ENCODE measurements at places on chromosomes 12 and 14.

- DNase-seq = peak; percentile 66
- no peak overlapping the region for H3K27ac ChIP-seq
- H3K4me1 ChIP-seq = peaks cover 12% of the 10 kb centered on the region
- H3K27me3 ChIP-seq = peaks cover 6% of the 10 kb centered on the region
- no peaks in the 10 kb centered on the region for H3K36me3 ChIP-seq
- no peak overlapping the region for H3K4me3 ChIP-seq
Observed at GRCh38 chr14:64760146-64760755, 56.0 kb downstream of the PLEKHG3 start.

- no peak overlapping the region for H3K4me3 ChIP-seq
- no peak overlapping the region for H3K27ac ChIP-seq
- DNase-seq = no peak
- peaks cover 6% of the 10 kb centered on the region for H3K4me1 ChIP-seq
Observed at GRCh38 chr12:65614259-65614889, 209.9 kb upstream of the HMGA2 start.

DNA sequence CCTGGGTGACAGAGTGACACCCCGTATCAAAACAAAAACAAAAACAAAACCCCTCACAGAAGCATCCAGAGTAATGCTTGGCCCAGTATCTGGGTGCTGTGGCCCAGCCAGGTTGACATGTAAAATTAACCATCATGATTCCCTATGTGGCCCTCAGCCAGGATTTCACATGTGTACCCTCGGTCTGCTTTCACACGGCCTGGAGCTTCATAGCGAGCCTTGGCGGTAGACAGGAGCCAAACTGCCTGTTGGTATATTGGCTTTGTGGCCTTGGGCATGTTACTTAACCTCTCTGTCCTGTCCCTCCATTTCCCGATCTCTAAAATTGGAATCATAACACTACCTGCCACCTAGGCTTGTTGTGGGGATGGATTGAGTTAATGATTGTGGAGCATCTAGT lies 65.5 kb downstream of the ADCK1 start:
- no peak overlapping the region for H3K4me3 ChIP-seq
- peaks cover 7% of the 10 kb centered on the region for H3K36me3 ChIP-seq
- no peak overlapping the region for H3K27ac ChIP-seq
- H3K27me3 ChIP-seq = no peaks in the 10 kb centered on the region
- DNase-seq = no peak

DNA sequence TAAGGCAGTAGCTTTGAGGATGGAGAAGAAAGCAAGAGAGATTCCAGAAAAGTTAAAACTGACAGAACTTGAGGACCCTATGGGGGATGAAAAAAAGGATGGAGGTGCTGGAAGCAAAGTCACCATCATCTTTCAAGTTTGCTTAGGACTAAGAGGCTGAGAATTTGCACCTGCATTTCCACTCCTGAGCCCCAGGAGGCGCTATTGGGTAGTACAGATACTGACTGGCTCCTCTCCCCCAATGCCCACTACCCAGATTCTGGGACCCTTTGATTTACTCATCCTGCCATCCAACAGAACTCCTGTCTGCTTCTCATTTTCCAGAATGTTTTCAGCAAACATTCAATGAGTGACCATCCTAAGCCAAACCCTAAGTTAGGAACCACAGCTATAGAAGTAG lies 34.0 kb upstream of the CMKLR1 start:
- H3K27me3 ChIP-seq = peaks cover 4% of the 10 kb centered on the region
- H3K27ac ChIP-seq = no peak overlapping the region
- no peak overlapping the region for H3K4me3 ChIP-seq
- DNase-seq = no peak
- H3K36me3 ChIP-seq = peaks cover 2% of the 10 kb centered on the region
- H3K4me1 ChIP-seq = no peaks in the 10 kb centered on the region

- H3K27ac ChIP-seq = no peak overlapping the region
- H3K4me3 ChIP-seq = no peak overlapping the region
- no peaks in the 10 kb centered on the region for H3K27me3 ChIP-seq
- no peak for DNase-seq
Observed at GRCh38 chr12:95107362-95107761, 33.9 kb upstream of the NR2C1 start.

DNA sequence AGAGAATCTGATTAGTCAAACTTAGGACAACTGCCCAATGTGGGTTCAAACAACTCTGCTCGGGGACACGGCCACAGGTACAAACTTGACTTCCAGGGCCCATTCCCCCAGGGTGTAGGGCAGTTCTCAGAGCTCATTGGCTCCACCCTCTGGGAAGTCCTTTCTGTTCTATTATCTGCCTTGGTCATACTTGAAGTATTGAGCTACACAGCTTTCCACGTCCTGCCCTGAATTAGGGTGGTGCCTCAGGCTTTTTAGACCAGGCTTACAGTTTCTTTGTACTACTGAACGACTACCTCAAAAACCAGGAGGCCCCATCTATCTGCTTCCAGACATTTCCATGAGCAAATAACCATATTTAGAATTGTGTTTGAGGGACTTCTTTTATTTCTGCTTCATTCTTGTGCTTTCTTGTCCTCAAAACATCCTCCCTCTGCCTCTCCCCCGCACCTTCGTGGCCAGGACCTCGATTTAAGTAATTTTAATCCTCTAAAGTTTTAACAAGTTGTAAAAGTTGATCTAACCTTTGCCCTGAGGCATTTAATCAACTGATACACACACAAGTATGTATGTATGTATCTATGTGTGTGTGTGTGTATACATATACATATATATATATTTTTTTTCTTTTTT lies 281.7 kb upstream of the AMIGO2 start:
- DNase-seq = peak; percentile 67
- peaks cover 70% of the 10 kb centered on the region for H3K4me1 ChIP-seq
- peaks cover 40% of the 10 kb centered on the region for H3K36me3 ChIP-seq
- peak overlapping the region; percentile 71 for H3K4me3 ChIP-seq
- H3K27ac ChIP-seq = peak overlapping the region; percentile 98

DNA sequence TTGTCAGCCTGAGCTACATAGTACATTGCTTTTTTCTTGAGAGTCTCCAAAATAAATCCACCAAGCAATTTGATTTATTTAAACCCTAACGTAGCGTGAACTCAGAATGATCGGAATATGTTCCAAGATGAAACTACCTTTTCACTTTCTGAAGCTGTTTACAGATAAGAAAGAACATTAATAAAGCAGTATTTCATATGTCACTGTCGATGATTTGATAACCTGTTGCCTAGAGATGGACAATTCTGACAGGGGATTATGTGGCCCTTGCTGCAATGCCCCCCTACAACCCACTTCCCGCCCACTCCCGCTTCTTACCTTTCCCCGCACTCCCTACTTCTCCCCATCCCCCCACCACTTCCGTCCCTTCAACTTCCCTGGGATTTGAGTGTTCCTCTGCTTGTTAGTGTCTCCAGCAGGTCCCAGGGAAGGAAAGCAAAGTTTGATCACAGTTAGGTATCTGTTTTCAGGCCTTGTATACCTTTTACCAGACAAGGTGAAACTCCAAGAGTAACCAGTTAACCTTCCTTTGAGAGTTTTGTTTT lies 229.2 kb upstream of the HMGA2 start:
- H3K4me1 ChIP-seq = no peaks in the 10 kb centered on the region
- no peaks in the 10 kb centered on the region for H3K36me3 ChIP-seq
- peaks cover 13% of the 10 kb centered on the region for H3K27me3 ChIP-seq
- H3K27ac ChIP-seq = no peak overlapping the region

GRCh38 chr12:109264095-109264942 lies 44.8 kb downstream of the FOXN4 start:
- H3K27ac ChIP-seq = no peak overlapping the region
- H3K36me3 ChIP-seq = peaks cover 6% of the 10 kb centered on the region

DNA sequence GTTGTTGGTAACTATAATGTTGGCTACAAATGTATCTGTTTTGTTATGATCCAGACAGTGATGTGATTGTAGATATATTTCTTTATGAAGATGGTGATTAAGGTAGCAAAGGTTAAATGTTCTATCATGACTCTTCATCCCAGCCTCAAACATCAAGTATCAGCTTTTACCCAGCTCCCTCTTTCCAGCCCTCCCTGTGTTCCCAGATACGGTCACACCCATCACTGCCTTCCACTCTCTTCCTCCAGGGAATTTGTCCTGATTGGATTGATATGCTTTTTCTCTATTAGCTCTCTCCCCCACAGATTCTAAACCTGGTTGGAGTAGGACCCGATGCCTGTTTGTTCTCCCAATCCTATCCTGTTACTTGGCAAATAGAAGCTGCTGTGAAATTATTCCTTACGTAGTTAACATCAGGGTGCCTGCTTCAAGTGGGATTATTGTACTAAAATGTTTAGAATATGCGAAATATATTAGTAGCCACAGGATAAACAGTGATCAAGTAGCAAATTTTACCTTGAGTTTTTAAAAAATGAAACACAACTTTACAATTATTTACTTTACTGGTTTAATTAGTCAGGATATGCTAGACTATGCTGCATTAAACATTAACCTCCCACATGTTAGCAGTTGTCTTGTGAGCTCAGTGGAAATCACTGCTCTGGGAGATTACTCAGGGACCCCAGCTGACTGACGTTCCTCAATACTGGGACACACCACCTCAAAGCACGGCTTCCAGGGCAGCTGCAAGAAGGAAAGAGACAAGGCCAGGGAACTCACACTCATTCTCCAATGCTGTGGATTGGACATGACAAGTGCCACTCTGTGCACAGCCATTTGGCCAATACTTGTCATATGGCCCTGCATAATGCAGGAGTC lies 165.3 kb downstream of the ALX1 start:
- H3K27me3 ChIP-seq = no peaks in the 10 kb centered on the region
- no peak overlapping the region for H3K27ac ChIP-seq
- no peak overlapping the region for H3K4me3 ChIP-seq
- H3K36me3 ChIP-seq = no peaks in the 10 kb centered on the region

GRCh38 chr14:28635387-28635786 lies 131.2 kb upstream of the FOXG1 start:
- H3K4me1 ChIP-seq = no peaks in the 10 kb centered on the region
- H3K27me3 ChIP-seq = no peaks in the 10 kb centered on the region
- H3K36me3 ChIP-seq = no peaks in the 10 kb centered on the region
- no peak overlapping the region for H3K27ac ChIP-seq

DNA sequence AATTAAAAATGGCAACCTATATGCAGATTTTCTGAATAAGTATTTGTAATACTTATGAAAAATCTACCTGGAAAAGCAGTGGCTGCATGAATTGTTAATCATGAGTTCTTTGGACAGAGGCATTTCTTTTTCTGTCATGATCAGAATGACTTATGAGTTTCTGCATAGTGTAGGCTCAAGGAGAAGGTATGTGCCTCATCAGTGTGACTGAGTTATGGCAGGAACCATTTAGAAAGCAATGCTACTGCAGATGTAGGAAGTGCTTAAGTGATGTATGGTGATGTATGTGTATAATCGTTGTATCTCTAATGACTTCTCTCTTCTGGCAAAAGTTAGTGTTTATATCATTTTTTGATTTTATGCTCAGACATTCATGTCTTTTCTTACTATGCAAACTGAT lies 816.4 kb upstream of the FBXO33 start:
- DNase-seq = no peak
- no peaks in the 10 kb centered on the region for H3K4me1 ChIP-seq
- no peak overlapping the region for H3K27ac ChIP-seq
- H3K36me3 ChIP-seq = no peaks in the 10 kb centered on the region
- H3K4me3 ChIP-seq = no peak overlapping the region
- no peaks in the 10 kb centered on the region for H3K27me3 ChIP-seq

DNA sequence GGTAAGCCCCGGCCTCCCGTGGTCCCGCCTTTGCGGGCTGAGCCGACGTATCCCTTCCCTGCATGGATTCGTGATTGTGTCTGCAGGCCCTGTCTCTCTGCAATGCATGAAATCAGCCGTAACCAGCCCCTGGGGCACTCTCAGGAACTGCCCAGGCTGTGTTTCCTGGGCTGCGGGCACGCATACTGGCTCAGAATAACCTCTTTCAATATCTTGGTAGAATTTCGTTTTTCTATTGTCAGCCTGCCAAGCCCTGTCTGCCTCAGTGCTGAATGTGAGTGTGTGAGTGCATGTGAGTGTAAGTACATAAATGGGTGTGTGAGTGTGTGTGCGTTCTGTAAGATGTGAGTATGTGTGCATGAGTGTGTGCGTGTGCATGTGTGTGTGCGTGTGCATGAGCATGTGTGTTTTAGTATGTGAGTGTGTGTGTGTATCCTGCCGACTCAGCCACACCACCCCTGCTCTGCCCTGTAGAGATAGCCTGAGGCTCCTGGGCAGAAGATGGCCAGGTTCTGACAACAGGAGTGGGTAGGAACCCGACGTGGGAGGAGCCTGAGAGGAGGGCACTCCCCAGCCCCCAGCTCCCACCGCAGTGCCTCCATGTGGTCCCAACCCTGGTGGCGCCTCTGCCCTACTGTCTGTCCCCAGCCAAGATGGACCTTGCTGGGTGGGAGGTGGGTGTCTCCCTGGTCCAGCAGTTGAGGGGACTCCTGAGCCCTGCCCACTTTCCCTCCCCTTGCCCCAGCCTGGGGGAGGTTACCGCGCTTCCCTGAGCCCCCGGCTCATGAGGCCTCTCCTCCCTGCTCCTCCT lies 268.8 kb downstream of the ADGRD1 start:
- H3K4me1 ChIP-seq = peaks cover 8% of the 10 kb centered on the region
- DNase-seq = no peak
- H3K4me3 ChIP-seq = no peak overlapping the region
- H3K27ac ChIP-seq = no peak overlapping the region
- peaks cover 14% of the 10 kb centered on the region for H3K27me3 ChIP-seq
- no peaks in the 10 kb centered on the region for H3K36me3 ChIP-seq

GRCh38 chr14:56815745-56816144 lies 5.5 kb upstream of the OTX2 start:
- DNase-seq = no peak
- no peak overlapping the region for H3K4me3 ChIP-seq
- peaks cover 72% of the 10 kb centered on the region for H3K27me3 ChIP-seq
- no peak overlapping the region for H3K27ac ChIP-seq

DNA sequence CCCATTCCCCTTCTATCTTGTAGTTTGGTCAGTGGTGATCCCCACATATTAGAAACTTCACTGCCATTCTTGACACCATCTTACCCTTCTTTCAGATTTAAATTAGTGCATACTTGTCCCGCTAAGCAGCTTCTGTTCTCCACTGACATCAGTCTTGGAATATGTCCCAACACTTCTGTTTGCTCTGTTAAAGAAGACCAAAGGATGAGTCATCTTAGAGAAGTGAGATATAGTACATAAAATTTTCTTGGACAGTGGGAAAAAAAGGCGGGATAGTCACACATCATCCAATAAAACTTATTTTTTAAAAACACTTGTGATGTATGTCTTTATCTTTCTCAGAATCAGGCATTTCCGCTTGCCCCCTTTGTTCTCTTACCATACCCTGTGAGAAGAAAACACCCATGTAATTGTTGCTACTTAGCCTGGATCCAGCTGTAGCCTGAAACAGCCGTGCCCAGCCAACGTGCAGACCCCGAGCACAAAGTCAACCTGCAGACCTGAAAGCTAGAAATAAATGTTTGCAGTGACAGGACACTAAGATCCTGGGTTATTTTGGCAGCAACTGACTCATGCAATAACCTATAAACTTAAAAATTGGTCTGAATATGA lies 100.1 kb upstream of the PDE3A start:
- H3K4me3 ChIP-seq = no peak overlapping the region
- H3K27ac ChIP-seq = no peak overlapping the region
- no peaks in the 10 kb centered on the region for H3K36me3 ChIP-seq
- no peak for DNase-seq
- H3K27me3 ChIP-seq = no peaks in the 10 kb centered on the region

GRCh38 chr14:71489742-71490141 lies 442.5 kb upstream of the RGS6 start:
- no peak overlapping the region for H3K4me3 ChIP-seq
- no peak overlapping the region for H3K27ac ChIP-seq
- peaks cover 9% of the 10 kb centered on the region for H3K36me3 ChIP-seq

Data from activated naive CD8-positive, alpha-beta T cell treated with anti-CD3 and anti-CD28 coated beads, Interleukin-2, amount 50 U/mL, for 24 hours (primary cell).